ENCODE measurements at places on chromosomes 3 and 15.

DNA sequence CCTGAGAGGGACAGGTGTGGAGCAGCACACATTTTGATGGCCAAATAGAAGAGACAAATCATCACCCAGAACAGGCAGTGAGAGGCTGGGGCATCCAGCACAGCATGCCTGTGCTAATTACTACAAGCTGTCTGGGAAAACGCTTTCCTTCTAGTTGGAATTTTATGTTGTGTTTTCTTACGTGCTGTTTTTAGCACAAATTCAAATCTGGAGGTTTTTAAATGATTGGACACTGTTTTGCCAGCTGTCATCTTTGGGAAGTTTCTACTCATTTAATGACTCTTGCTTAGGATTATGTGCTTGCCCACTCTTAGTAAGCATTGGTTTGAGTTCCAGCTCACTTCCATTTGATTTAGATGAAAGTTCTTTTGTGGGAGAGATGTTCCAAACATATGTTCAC lies 43.5 kb downstream of the EAF1 start:
- no peak for DNase-seq

- no peak for DNase-seq
Observed at GRCh38 chr3:171269542-171269941, 190.7 kb downstream of the TNIK start.

DNA sequence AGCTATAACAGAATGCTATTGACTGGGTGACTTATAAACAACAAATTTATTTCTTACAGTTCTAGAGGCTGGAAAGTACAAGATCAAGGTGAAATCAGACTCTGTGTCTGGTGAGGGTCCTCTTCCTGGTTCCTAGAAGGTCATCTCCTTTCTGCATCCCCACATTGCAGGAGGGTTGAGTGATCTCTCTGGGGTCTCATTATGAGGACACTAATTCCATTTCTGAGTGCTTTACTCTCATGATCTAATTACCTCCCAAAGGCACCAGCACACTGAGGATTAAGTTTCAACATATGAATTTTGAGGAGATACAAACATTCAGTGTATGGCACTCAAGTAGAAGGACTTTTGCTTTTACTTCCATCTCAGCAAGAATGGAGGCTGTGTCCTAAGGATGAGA lies 534.1 kb upstream of the KCNMB2 start:
- DNase-seq: no peak

DNA sequence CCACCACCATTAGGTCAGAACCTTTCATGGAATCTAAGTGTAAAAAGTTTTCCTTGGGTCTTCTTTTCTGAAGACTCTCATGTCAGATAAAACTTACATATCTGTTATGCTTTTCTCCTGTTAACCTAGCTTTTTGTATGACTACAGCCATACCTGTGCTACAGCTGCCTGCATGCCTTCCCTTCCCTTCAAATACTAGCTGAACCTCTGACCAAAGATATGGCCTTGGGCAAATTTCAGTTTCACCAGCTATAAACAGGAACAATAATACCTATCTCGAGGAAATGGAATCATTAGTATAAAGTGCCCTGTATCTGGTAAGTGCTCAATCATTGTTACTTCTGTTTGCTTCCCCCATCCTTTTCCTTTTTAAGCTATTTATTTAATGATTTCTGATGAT lies 25.0 kb downstream of the GLB1 start:
- DNase-seq: no peak

- DNase-seq: peak; percentile 85
Observed at GRCh38 chr3:114880078-114880477, 267.0 kb downstream of the ZBTB20 start.

- no peak for DNase-seq
Observed at GRCh38 chr3:126952983-126953660, 29.8 kb upstream of the PLXNA1 start.

DNA sequence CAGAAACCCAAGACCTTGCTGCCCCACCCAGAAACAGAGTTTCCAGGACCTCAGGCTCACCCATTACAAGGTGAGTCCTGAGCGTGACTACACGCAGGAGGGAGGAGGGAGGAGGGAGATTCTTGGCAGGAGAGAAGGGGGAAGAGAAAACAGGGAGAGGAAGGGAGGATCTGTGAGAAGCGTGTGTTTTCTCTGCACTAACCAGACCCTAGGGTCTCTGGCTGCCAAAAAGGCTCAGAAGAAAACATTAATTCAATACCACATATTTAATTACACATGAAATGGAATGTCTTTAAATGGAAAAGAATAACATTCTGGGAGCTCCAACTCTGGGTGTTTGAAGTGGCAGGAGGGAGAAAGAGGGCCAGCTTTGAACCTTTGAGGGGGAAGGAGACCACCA lies 309.0 kb downstream of the NTRK3 start:
- DNase-seq: no peak

GRCh38 chr3:53702776-53703530 lies 143.3 kb downstream of the CHDH start:
- DNase-seq: no peak

- DNase-seq: no peak
Observed at GRCh38 chr3:8529181-8529637, 27.6 kb downstream of the LMCD1 start.

DNA sequence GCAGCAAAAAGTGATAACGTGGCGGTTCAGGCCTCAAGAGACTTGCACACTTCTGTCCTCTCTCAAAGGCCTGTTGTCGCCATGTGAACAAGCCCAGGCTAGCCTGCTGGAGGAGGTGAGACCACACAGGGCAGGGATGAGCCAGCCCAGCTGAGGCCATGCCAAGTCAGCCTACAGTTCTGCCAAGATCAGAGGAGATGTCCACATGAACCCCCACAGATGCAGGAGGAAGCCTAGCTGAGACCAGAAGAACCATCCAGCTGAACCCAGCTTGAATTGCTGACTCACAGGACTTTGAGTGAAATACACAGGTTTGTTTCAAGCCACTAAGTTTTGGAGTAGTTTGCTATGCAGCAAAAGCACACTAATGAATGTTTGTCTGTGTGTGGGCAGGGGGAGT lies 50.3 kb upstream of the SEC13 start:
- no peak for DNase-seq

- no peak for DNase-seq
Observed at GRCh38 chr15:67836134-67836455, 3.8 kb downstream of the RNU6-1 start.

DNA sequence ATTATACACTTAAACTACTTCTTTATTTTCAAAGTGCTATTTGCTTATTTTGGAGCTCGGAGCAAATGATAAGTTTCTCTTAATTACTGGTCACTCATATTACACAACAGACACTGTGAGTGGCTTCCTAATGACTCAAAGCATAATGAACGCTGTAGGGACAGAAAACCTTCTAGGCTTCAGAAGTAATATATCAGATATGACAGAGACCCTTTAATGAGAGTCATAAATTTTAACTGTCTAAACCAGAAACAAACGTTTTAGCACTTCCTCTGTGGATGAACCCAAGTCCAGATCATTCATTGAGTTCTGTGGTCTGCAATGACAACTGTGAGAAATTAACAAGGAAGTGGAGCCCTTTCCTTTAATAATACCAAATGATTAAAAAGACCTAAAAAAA lies 66.6 kb downstream of the ARPP21 start:
- DNase-seq: no peak

DNA sequence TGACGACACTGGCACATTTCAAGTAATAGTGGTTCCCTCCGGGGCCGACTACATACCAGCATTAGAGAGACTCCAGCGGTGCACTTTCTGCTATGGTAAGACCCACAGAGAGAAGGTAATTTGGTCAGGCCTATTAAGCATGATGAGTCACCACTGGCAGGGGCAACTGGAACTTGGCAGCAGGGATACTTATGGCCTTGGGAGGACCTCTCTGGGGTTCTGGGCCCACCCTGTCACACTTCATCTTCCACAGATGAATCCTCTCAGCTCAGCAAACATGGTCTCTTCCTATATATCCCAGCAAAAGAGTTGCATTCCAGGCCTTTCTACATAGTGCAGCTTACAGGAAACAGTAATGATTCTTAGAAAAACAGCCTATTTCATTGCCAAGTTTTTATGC lies 88.0 kb downstream of the PIK3R4 start:
- DNase-seq: no peak

DNA sequence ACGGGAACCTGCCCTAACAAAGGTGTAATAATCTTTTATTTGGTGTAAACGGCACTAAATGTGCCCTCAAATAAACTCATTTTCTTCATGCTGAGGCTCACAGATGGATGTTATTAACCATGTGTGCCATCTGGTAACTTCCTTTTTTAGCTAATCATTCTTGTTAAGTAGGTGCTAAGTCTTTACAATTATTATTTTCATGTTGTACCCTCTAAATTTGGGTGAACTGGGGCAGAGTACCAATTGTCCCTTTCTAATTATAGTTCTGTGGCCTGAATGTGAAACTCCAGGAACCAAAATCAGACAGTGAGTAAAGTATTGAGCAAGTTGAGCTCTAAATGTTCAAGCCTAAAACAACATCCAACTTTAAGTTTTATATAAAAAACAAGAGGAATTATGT lies 220.7 kb upstream of the CADM2 start:
- DNase-seq: no peak

GRCh38 chr3:107938143-107938542 lies 152.7 kb downstream of the CD47 start:
- DNase-seq: no peak

DNA sequence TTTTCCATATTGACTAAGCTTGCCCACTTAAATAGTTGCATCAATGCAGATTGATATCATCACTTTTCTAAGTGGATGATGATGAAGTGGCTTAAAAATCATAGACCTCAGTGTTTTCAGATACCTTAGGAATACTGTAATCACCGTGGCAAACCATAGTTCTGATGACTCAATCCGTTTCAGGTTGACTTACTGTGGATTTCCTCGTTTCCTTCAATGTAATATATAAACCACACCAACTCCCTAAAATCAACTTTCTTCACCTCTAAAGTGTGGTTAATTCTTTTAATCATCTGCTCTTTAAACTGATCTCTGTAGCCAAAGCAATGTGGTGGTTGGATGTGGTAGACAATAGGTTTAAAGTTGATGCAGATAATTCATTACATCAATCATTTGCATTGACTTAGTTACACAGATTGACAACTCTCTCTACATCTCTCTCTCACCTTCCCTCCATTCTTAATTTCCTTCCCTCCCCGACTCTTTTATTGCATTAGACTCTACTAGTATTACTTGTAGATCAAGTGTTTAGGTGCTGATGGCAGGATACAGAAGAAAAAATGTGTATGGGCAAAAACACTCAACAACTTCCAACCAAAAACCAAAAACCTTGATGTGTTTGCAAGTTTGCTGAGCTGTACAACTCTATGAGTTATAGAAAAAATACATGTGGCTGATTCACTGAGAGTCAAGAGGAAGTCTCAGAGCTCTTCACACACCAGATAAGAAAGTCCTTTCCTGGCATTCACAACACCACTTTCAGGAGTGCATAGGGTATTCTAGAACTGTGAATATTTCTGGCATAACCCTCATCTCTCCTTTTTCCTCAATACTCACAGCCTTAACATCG lies 243.5 kb downstream of the NFKBIZ start:
- no peak for DNase-seq

DNA sequence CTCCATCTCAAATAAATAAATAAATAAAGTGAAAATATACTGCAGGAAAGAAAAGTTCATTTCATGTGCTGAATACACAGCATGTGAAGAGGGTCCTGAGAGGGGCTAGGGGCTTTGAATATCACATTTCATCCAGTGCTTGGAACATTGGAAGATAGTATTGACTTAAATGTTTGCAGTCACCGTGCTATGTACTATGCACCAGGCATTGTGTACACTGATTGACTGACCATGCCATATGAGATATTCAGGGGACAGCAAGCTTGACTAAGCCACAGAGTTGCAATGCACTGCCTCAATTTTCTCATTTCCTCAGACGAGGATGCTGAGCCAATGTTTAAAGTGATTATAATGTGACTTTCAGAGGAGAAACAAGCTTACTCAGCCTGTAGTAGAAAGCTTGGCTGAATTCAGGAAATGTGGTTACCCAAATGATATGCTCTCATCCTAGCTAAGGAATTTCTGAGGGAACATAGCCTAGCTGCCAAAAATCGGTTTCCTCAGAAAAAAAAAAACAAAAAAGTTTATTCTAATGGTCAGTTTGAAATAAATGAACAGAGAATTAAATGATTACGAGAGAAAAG lies 557.9 kb downstream of the FGF12 start:
- DNase-seq: no peak

GRCh38 chr3:50380405-50381085 lies 21.2 kb upstream of the TMEM115 start:
- DNase-seq: no peak

- no peak for DNase-seq
Observed at GRCh38 chr3:144496141-144496835, 524.7 kb downstream of the DIPK2A start.

DNA sequence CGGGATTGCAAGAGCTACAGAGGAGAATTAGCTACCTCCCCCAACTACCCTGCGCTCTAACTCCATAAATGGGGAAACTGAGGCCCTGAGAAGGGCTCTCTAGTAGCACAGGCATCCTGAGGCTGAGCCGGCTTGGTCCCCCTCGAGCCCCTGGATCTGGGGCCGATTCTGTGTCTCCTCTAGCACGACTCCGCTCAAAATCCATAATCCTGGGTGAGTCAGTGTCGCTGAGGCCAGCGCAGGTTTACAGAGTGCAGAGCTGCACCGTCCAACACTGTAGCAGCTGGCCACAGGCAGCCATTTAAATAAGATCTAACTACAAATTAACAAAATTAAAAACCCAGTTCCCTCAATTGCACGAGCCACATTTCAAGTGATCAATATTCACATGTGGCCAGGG lies 10.8 kb downstream of the GATA2 start:
- no peak for DNase-seq

DNA sequence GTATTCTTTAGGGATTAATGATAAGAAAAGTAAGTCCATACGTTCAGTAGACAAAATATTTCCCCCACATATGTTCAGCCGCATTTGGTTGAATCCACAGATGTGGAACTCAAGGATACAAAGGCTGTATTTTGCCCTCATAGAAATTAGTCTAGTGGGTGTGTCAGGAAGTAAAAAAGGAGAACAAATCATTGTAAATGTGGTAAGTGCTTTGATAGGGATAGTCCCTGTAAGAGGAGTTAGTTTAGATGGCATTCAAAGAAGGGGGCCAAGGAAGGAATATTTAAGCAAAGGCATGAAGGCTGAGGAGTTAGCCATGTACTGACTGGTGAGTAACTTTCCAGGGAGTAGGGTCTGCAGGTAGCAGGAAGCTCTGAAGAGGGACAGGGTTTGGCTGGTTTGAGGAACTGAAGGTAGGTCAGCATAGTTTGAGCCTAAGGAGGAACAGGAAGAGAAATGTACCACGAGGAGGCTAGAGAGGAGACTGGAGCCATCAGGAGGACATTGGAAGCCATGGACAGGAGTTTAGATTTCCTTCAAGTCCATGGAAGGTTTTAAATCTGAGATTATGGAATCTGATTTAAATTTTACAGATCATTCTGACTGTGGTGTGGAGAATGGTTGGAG lies 98.8 kb downstream of the MME start:
- DNase-seq: no peak
